ENCODE measurements at places on chromosomes 6 and 20. TPM values are rescaled to one million over a fixed set of nuclear protein-coding genes. Genes with fewer than 3 reads are reported as not detected.

The VSTM2L gene
- total RNA-seq, result 18.3 TPM

DNA sequence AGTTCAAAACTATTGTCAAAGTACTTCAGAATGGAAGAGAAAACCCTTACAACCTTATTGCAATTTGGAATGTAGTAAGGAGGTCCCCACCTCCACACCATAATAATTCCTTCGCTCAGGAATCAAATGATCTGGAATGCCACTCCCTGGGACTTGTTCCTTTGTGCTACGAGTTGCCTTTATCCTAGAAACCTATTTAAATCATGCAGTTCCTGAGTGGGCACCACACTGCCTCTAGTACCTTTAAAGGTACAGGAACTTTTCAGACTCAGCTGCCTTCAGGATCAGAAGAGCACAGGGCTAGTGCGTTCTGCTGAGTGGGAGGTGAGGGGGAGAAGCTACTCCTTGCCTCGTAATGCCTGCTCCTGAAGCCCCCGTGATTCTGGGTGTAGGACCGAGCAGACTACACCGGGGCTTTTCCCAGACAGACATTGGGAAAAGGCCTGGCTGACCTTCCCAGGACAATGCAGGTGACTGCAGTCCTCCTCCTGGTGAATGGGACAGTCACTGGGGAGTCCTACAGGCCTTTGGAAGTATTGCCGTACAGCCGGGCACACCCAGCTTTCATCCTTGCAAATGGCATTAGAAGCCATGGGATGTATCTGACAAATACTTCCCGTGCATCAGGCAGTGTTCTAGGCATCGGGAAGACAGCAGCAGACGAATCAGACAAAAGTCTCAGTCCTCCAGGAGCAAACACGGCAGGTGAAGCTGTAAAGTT, 11.8 kb upstream of the TUBB2B start:
- H3K4me3 ChIP-seq, result no peak overlapping the region
- no peaks in the 10 kb centered on the region for H3K36me3 ChIP-seq
- H3K4me1 ChIP-seq, result no peaks in the 10 kb centered on the region
- H3K27ac ChIP-seq, result no peak overlapping the region

The UBE2J1 gene
- total RNA-seq, result 5.2 TPM

DNA sequence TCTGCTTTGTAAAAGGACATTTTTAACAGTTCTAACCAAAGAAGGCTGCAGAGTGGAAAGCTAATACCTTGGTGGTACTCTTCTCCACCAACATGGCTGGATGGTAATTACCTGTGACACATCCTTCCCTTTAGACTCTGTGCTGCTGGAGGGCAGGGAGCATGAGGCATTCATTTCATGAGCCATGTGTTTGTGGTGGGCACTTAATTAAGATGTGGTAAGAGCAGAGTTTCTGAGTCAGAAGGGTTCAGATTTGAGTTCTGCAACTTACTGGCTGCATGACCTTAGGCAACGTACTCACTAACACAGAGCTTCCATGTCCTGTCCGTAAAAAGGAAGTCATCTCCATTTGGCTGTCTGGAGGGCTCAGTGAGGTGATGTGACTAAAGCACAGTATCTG, 9.1 kb upstream of the ZNF133 start:
- H3K27me3 ChIP-seq, result no peaks in the 10 kb centered on the region
- no peaks in the 10 kb centered on the region for H3K4me1 ChIP-seq
- no peak overlapping the region for H3K27ac ChIP-seq
- H3K4me3 ChIP-seq, result no peak overlapping the region

- no peaks in the 10 kb centered on the region for H3K4me1 ChIP-seq
- H3K27ac ChIP-seq, result no peak overlapping the region
- no peaks in the 10 kb centered on the region for H3K27me3 ChIP-seq
- DNase-seq, result no peak
- no peaks in the 10 kb centered on the region for H3K36me3 ChIP-seq
Measured at GRCh38 chr6:12943549-12943948, 227.0 kb downstream of the PHACTR1 start.

GRCh38 chr6:143949535-143949934, 58.5 kb downstream of the PLAGL1 start:
- no peak overlapping the region for H3K4me3 ChIP-seq
- DNase-seq, result no peak
- peaks cover 25% of the 10 kb centered on the region for H3K36me3 ChIP-seq
- H3K4me1 ChIP-seq, result peaks cover 9% of the 10 kb centered on the region
- no peak overlapping the region for H3K27ac ChIP-seq

The AVP gene
- not detected for total RNA-seq

The SRSF6 gene
- total RNA-seq, result 60.5 TPM

DNA sequence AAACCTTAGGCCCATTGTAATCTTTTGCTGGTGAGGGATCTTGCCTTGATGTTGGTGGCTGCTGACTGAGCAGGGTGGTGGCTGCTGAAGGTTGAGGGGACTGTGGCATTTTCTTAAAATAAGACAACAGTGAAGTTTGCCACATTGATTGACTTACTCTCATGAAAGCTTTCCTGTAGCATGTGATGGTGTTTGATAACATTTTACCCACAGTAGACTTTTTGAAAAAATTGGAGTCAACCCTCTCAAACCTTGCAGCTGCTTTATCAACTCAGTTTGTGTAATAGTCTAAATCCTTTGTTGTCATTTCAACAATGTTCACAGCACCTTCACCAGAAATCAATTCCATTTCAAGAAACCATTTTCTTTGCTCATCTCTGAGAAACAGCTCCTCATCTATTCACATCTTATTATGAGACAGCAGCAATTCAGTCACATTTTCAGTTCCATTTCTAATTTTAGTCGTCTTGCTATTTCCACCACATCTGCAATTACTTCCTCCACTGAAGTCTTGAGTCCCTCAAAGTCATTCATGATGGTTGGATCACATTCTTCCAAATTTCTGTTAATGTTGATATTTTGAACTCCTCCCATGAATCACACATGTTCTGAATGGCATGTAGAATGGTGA, 37.2 kb downstream of the CST9L start:
- no peak for DNase-seq
- no peaks in the 10 kb centered on the region for H3K4me1 ChIP-seq
- H3K27me3 ChIP-seq, result no peaks in the 10 kb centered on the region
- no peaks in the 10 kb centered on the region for H3K36me3 ChIP-seq
- no peak overlapping the region for H3K27ac ChIP-seq

- peak overlapping the region; percentile 85 for H3K27ac ChIP-seq
- H3K4me3 ChIP-seq, result no peak overlapping the region
- peaks cover 33% of the 10 kb centered on the region for H3K4me1 ChIP-seq
- no peaks in the 10 kb centered on the region for H3K36me3 ChIP-seq
Measured at GRCh38 chr20:19885939-19886660, 128.0 kb downstream of the RIN2 start.

The CLPSL1 gene
- not detected for total RNA-seq

The RSPH3 gene
- total RNA-seq, result 89.3 TPM

The KCNK16 gene
- total RNA-seq, result not detected

GRCh38 chr6:120278689-120279396, 929.3 kb upstream of the MAN1A1 start:
- H3K36me3 ChIP-seq, result no peaks in the 10 kb centered on the region
- no peak overlapping the region for H3K4me3 ChIP-seq
- no peaks in the 10 kb centered on the region for H3K4me1 ChIP-seq
- H3K27me3 ChIP-seq, result no peaks in the 10 kb centered on the region
- no peak for DNase-seq

The HRH3 gene
- total RNA-seq, result not detected

GRCh38 chr20:2687514-2687913, 5.1 kb upstream of the EBF4 start:
- no peak overlapping the region for H3K27ac ChIP-seq
- H3K36me3 ChIP-seq, result no peaks in the 10 kb centered on the region
- no peak for DNase-seq
- peaks cover 6% of the 10 kb centered on the region for H3K4me1 ChIP-seq
- H3K4me3 ChIP-seq, result no peak overlapping the region

The SLC17A5 gene
- 53.4 TPM for total RNA-seq

GRCh38 chr6:53692172-53692571, 26.6 kb upstream of the KLHL31 start:
- no peak for DNase-seq
- H3K27ac ChIP-seq, result no peak overlapping the region
- no peaks in the 10 kb centered on the region for H3K27me3 ChIP-seq
- H3K36me3 ChIP-seq, result no peaks in the 10 kb centered on the region
- no peaks in the 10 kb centered on the region for H3K4me1 ChIP-seq

GRCh38 chr6:54353975-54354374, 45.7 kb downstream of the TINAG start:
- H3K36me3 ChIP-seq, result no peaks in the 10 kb centered on the region
- no peaks in the 10 kb centered on the region for H3K27me3 ChIP-seq
- DNase-seq, result no peak
- H3K4me3 ChIP-seq, result no peak overlapping the region

- no peak for DNase-seq
- no peak overlapping the region for H3K27ac ChIP-seq
- no peaks in the 10 kb centered on the region for H3K27me3 ChIP-seq
- no peak overlapping the region for H3K4me3 ChIP-seq
- H3K36me3 ChIP-seq, result peaks cover 6% of the 10 kb centered on the region
Measured at GRCh38 chr20:4947817-4948559, 53.3 kb downstream of the SLC23A2 start.

GRCh38 chr6:145587334-145587733, 148.0 kb downstream of the EPM2A start:
- no peaks in the 10 kb centered on the region for H3K4me1 ChIP-seq
- H3K27me3 ChIP-seq, result no peaks in the 10 kb centered on the region
- no peak overlapping the region for H3K27ac ChIP-seq
- H3K36me3 ChIP-seq, result no peaks in the 10 kb centered on the region

- peaks cover 46% of the 10 kb centered on the region for H3K27me3 ChIP-seq
- no peaks in the 10 kb centered on the region for H3K4me1 ChIP-seq
- H3K27ac ChIP-seq, result no peak overlapping the region
- no peak overlapping the region for H3K4me3 ChIP-seq
Measured at GRCh38 chr20:64244281-64244805, 11.2 kb upstream of the PCMTD2 start.

The TGM3 gene
- not detected for total RNA-seq

DNA sequence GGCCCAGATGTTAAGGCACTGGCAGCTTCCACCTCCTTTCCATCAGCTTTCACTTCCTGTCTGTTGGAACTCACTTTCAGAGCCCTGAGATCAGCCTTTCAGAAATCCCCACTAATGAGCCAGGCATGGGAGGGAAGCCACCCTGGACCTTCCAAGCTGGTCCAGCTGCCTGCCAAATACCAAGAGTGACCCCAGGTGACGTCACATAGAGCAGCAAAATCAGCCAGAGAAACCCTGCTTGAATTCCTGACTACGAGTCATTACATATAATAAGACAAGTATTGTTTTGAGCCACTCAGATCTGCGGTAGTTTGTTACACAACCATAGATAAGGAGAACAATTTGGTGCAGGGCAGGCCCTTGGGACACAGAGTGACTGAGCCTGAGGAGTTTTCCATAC, 556.0 kb upstream of the JAG1 start:
- H3K4me1 ChIP-seq, result peaks cover 4% of the 10 kb centered on the region
- no peak overlapping the region for H3K4me3 ChIP-seq
- H3K27me3 ChIP-seq, result no peaks in the 10 kb centered on the region
- no peaks in the 10 kb centered on the region for H3K36me3 ChIP-seq
- DNase-seq, result peak; percentile 60

The VIP gene
- total RNA-seq, result 1.3 TPM

GRCh38 chr6:20237677-20238460, 25.6 kb upstream of the MBOAT1 start:
- no peak overlapping the region for H3K4me3 ChIP-seq
- peak overlapping the region; percentile 65 for H3K27ac ChIP-seq
- no peak for DNase-seq
- H3K36me3 ChIP-seq, result no peaks in the 10 kb centered on the region
- no peaks in the 10 kb centered on the region for H3K4me1 ChIP-seq
- H3K27me3 ChIP-seq, result no peaks in the 10 kb centered on the region

DNA sequence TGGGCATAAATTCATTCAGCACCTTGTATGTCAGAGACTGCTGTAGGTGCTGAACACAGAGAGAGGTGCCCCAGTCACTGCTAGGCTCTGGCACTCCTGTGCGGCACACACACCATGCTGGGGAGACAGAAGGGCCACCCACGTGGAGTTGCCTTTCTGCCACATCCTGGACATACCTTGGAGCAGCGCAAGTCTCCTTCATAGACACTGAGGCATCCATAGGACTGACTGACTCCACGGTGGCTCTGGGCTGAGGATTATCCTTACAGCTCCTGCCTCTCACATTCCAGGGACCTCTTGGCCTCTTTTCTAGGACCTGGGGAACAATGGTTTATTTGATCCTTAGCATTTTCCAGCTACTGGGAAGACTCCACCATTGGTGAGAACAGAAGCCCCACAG, 26.0 kb upstream of the SLC22A23 start:
- no peaks in the 10 kb centered on the region for H3K4me1 ChIP-seq
- no peak overlapping the region for H3K27ac ChIP-seq
- H3K36me3 ChIP-seq, result no peaks in the 10 kb centered on the region
- H3K4me3 ChIP-seq, result no peak overlapping the region

- no peaks in the 10 kb centered on the region for H3K36me3 ChIP-seq
- DNase-seq, result peak; percentile 77
Measured at GRCh38 chr6:142728364-142728763, 216.6 kb downstream of the HIVEP2 start.

GRCh38 chr6:153616506-153616905, 422.5 kb upstream of the OPRM1 start:
- no peaks in the 10 kb centered on the region for H3K4me1 ChIP-seq
- H3K27ac ChIP-seq, result no peak overlapping the region
- no peaks in the 10 kb centered on the region for H3K36me3 ChIP-seq
- no peak overlapping the region for H3K4me3 ChIP-seq
- DNase-seq, result no peak
- H3K27me3 ChIP-seq, result no peaks in the 10 kb centered on the region

DNA sequence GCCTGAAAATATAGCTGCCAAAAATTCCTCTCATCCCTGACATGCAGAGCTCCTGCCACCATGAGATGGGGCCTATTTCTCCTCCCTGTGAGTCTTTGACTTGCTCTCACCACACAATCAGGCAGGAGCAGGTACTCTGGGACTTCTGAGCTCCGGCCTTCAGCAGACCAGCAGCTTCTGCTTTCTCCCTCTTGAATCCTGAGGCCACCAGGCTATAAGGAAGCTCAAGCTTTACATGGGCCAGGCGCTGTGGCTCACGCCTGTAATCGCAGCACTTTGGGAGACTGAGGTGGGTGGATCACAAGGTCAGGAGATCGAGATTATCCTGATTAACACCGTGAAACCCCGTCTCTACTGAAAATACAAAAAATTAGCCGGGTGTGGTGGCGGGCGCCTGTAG, 238.7 kb upstream of the RREB1 start:
- DNase-seq, result no peak
- no peak overlapping the region for H3K27ac ChIP-seq
- H3K36me3 ChIP-seq, result no peaks in the 10 kb centered on the region
- H3K27me3 ChIP-seq, result no peaks in the 10 kb centered on the region
- no peaks in the 10 kb centered on the region for H3K4me1 ChIP-seq

The LAMA5 gene
- total RNA-seq, result 47.4 TPM

GRCh38 chr20:50690650-50691572, at the start of gene RIPOR3:
RIPOR3 (minus strand) TSS chr20:50691542; CDS start chr20:50691128, 414 bp downstream.
- H3K36me3 ChIP-seq, result no peaks in the 10 kb centered on the region
- peak within 1 kb of the TSS; percentile 81 for H3K27ac ChIP-seq
- DNase-seq, result peak; percentile 59
- H3K4me3 ChIP-seq, result peak within 1 kb of the TSS; percentile 39
- H3K4me1 ChIP-seq, result peaks cover 31% of the 10 kb centered on the region

The POLR1C gene
- total RNA-seq, result 31.6 TPM

All from stomach (tissue), 19 donors.